ENCODE measurements at places on chromosomes 3 and 15.
A peak's percentile ranks its signal among the peaks of the same experiment; 100 is the strongest.

- DNase-seq, result peak; percentile 60
Measured at GRCh38 chr3:115697263-115698053, 74.1 kb downstream of the GAP43 start.

GRCh38 chr3:188756241-188756640 lies 415.5 kb upstream of the TPRG1 start:
- no peak for DNase-seq

GRCh38 chr3:129608087-129608935 lies 1.8 kb upstream of the PLXND1 start:
- DNase-seq, result peak; percentile 90

DNA sequence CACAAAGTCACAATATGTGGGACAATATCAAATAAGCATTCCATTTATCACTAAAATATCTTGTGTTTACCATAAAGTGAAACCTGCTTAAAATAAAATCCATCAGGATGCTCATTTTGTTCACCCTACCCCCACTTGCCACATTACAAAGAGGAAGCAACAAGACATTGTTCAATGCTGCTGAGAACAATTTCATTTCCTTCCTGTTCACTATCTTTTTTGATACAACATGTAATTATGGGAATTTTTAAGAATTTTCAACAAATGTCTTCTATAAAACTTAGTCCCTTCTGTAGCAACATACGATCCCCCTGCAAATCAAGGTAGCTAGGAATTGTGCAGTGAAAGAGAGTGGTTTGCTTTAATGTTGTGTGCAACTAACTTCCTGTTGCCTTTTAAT lies 34.9 kb upstream of the GPR160 start:
- no peak for DNase-seq

DNA sequence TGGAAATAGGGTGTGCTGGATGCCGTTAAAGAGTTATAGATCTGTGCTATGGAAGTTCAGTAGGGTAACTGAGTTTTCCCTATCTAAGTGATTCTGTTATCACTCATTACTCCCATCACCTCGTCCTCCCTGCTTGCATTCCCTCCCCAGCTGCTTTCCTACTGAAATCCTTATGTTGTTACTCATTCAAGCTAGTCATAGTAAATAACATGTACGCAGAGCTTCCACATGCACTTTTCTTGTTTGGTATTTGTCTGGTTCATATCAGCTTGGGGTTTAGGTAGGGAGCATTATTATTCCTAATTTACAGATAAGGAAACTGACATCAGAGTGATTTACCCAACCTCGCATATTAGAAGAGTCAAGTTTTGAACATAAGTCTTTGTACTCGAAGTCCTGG lies 135.1 kb downstream of the HCN4 start:
- DNase-seq, result no peak

- DNase-seq, result no peak
Measured at GRCh38 chr3:13294442-13295351, 125.4 kb downstream of the NUP210 start.

DNA sequence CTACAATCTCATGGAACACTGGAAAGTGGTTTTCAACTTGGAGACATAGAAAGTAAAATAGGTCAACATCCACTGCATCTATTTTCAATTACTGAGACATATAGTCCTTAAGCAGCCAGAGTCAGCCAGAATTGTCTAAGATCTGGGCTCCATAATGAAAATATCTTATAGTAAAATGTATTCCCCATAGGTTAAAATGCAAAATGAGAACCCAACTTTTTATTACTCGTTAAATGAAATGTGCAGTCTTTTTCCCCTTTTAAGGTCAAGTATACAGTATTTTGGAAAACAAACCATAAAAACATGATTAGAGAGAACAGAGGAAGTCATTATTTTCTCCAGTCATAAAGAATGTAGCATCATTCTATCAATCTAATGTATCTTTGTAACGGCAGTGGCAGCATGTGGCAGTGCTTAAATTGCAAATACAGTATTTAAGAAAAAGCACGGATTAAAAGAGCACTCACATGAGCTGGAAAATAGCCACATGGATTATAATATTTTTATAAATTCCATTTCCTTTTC lies 64.4 kb upstream of the CPB1 start:
- DNase-seq, result no peak

DNA sequence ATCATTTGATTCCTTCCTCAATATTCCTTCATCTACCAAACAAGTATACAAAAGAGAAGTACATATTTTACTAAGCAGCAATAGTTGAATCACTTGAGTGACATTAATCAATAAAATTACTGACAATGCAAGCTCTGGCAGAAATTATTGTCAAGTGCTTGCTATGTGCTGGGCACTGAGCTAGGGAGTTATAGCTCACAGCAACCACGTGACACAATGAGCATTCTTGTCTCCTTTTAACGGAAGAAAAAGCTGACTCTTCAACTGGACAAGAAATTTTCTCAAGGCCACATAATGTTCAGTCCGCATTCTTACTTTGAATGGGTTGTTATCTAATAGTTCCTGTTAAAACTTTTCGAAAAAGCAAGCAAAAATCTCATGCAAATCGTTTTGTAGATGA lies 500.1 kb downstream of the PYDC2 start:
- no peak for DNase-seq

DNA sequence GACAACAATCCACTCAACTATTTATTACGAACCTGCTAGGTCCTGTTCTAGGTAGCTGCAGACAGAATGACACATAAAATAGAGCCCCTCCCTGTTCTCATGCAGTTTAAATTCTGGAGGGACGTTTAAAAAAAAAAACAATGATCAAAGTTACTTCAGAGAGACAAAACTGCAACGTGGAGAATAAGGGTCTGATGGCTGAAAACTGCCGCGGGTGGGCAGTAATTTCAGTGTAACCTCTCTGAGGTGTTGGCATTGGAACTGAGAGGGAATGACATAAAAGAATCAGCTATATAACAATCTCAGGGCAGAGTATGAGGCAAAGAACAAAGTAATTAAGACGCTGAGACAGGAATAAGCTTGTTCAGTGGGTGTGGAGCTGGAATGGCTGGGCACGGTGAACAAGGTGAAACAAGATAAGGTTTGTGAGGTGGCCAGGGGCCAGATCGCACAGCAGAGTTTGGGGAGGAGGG lies 19.5 kb downstream of the TBL1XR1 start:
- DNase-seq, result no peak

DNA sequence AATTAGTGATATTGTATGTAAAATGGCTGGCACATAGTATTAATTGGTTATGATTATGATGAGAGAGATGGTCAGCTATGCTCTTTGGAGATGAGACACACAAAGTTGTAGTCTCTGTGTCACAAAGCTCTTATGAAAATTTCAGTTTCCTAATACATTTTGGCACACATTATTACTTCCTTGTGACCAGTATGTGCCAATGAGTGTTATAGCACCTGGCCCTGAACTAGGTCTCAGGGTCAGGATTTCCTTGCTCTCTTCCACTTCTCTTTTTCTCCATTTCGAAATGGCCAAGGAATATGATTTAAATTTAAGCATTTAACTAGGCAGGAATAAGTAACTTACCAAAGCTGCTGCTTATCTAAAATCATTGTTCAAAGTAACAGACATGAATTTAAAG lies 28.0 kb downstream of the TIPARP start:
- no peak for DNase-seq

- no peak for DNase-seq
Measured at GRCh38 chr15:72379856-72380430, 4.1 kb upstream of the HEXA start.

- DNase-seq, result no peak
Measured at GRCh38 chr15:41048397-41048796, 67.7 kb downstream of the INO80 start.

GRCh38 chr3:71025516-71025915 lies 558.0 kb downstream of the FOXP1 start:
- DNase-seq, result no peak

DNA sequence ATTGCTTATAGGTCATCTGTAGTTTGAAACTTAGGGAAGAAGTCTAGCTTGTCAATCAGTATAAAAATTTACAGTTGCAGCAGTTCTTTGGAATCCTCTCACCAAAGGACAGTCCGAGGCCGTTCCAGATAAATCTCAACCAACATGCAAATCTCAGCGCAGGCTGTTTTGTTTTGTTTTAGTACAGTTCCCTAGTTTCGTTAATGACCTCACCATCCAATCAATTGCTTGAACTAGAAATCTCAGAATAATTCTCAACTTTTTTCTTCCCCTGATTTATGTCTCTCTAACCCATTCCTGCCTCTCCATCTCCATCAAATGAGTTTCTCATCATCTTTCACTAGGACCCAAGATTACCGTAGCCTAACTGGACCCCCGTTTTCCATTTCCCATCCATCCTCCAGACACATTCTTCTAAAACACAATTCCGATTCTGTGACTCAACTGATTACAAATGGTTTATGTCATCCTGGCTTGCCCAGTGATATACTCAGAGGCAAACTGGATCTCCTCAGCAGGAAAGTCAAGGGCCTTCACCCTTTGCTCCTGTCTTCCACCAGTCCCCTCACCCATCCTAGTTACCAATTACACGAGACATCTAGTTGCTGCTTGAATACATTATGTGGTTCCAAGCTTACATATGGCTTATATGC lies 1.3 kb downstream of the SMCO1 start:
- no peak for DNase-seq

GRCh38 chr3:124491098-124491497 lies 239.2 kb upstream of the UMPS start:
- no peak for DNase-seq

DNA sequence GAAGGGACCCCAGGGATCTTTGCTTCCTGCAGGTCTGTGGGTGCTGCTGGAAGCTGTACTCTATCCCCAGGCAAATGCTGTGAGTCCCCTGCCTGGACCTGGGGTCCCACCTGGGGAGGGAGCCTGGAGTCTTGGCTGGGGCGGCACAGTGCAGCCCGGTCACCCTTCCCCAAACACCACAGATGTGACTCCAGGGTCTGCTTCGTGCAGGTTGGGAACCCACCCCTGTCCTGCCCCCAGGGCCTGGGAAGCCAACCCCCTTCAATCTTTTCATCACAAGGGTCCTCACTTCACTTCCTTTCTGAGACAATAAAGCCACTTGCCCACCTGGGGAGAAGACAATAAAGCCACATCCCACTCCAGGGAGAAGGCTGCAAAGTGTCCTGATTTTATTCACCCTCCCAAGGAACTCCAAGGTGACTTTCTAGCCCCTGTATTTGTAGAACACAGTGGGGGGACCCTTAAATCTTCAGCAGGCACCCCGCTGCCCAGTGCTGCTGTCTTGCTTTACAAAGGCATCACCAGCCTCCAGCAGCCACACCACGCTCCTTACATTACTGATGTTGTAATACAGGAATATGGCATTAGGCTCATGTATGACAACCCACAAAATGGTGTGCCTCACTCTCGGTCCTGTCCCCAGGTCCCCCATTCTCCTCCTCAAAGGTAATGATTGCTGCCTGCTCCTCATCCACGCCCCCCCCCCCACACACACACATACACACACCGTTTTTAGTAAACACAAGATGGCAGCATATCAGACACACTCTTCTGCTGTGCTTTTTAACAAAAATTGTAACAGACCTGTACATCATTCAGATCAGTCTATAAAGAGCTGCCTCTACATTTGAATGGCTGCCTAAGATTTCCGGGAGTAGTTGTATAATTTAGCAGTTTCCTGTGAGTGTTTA lies 9.9 kb downstream of the C3orf22 start:
- DNase-seq, result peak; percentile 32

- no peak for DNase-seq
Measured at GRCh38 chr15:89149501-89150101, 61.3 kb downstream of the ABHD2 start.

DNA sequence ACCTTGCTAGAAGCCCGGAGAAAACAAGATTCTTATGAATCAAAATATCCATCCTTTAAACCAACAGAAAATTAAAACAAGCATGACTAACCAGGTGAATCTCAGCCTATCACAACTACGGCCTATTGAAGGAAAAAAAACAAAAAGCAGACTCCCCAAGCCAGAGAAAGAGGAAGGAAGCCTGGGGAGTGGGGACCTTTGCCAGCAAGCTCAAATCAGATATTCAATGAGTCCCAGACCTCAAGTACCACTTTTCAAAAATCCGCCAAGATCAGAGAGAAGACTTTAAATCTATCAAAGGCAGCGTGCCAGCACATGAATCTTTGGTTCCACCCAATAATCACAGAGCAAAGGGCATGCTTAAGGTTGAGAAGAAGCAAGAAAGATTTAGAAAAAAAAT lies 253.8 kb downstream of the NTRK3 start:
- no peak for DNase-seq

DNA sequence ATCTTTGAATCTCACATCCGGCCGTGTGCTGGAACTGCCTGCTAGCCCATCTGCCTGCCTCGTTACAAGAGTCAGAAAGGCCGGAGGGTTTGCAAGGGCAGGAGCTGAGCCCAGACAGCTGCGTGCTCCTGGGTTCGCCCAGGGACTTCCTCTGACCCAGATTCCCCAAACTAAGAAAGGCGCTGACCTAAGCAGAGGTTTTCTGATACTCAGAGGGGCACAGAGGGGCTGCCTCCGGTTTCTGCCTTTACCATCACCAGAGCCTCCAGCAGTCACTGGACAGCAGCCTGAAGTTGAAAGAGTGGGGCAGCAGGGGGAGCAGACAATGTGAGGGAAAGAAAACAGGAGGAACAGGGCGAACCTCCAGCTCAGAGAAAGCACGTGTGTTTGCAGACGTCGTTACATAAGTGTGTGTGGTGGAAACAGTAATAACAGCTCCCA lies 33.4 kb upstream of the RAD18 start:
- peak; percentile 70 for DNase-seq

DNA sequence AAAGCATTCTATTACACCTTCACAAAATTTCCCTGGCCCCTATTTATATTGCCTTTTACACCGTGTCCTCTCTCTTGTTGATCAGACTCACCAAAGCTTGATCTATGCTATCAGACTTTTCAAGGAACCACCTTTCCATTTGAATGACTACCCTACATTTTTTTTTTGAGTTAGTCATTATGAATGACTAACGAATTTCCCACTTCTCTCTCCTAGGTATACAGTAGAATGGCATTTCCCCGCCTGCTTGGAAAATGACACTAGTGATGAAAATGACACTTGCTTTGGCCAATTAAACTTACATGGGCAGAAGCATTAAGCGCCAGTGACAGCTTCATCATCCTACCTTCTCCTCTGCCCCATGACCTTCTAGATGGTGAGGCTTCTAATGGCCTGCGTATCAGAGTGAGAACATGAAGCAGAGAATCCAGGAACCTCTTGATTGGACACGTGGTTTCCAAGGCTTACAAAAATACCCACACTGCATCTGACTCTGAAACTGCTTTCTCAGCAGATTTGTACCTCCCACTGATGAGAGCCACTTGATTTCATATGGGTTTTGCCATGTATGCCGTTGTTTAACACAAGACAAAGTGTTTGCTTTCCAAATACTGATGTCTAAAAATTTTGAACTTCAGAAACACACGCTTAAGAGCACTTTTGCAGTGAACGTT lies 370.5 kb downstream of the CTNNB1 start:
- DNase-seq, result no peak

DNA sequence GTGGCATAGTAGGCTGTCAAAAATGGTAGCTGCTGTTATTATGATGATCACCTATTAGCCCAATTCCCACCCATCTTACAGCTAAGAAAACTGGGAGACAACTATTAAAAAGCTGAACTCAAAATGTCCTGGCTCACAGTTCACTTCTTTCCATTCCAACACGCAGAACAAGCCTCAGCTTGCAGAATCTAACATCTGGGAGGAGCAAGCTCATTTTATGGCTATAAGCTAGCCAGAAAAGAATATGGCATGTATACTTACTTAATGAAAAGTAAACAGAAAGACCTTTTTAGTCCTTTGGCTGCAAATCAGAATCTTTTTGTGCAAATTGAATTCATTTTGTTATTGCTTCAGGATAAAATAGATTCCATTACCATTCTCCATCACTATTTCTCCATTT lies 34.8 kb upstream of the CFAP20DC start:
- DNase-seq, result no peak
